NCI-H146 (cell line): ENCODE measurements at places on chromosomes 3 and 15.
A peak's percentile ranks its signal among the peaks of the same experiment; 100 is the strongest.

DNA sequence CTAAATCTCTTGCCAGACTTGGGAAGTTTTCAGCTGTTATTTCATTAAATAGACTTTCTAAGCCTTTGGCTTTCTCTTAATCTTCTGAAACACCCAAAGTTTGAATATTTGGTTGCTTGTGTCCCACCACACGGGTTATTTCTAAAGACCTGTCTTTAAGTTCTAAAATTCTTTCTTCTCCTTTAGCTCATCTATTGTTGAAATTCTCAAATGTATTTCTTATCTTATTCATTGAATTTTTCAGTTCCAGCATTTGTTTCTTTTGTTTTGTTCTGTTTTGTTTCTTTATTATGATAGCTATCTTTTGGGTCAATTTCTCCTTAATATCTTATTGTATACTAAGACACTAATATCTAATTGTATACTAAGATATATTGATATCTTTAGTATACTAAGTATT is 97.0 kb downstream of the ARRDC4 start:
- no peak for DNase-seq

DNA sequence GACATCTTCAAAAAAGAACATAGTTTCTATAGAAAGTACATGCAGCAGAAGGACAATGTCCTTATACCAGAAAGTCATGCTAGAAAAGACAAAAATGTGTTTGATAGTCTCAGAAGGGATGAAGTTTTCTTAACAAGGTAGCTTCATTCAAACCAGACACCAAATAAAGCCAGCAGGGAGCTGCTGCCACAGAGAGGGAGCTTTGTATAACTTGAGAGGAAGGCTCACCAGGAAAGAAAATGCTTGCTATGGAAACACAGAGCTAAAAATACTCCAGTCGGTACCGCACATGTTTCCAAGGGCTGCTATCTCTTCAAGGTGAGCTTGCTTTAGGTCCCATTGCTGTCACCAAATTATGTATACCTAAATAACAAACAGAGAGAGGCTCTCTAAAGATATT is 1074.8 kb upstream of the ALCAM start:
- peak; percentile 49 for DNase-seq

DNA sequence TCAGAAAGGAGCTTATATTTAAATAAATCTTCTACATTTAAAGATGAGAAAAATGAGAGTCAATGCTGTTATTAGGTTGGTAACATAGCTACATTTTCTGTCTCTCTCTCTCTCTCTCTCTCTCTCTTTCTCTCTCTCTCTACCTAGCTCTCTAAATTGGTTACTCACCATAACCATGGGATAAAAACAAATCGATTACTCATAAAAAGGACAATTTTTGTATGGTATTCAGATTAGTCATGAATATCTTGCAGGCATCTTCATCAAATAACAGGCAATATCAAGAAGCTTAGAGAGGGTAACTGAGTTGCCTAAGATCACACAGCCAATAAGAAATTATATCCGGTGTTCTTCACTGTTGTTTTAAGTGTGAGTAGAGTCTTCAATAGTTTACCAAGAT is 81.8 kb upstream of the ALCAM start:
- no peak for DNase-seq

DNA sequence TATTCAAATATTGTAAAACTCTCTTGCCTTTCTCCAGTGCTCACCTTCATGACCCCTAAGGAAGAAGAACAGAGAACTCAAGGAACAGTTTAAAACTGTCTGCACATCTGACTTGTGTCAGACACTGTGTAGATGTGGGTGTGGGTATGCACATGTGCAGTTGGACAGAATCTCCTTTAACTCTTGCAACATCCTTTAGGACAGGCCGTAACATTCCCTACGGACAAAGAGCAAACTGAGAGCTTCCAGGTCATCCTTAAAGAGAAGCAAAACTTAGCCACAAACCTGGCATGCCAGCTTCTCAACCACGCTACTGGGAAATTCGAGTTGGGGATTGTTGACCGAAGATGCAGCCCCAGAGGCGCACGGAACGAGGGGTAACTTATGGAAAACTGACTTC is 4.1 kb upstream of the SFMBT1 start:
- DNase-seq, result no peak

DNA sequence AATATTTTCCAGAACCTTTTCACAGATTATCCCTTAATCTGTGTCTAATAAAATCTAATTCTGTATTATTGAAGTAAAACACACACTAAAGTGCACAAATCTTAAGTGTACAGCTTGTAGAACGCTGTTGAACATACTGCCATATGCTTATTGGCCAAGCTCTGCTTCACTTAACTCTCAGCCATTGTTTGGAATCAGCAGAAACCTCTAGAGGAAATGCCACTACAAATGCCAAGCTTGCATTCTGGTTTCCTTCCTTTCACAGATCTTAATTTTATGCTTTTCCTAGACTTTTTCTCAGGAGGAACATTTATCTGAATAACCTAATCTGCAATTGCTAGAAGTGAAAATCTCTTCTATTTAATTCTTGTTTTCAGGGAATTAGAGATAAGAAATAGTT is 10.1 kb downstream of the MNS1 start:
- no peak for DNase-seq

GRCh38 chr3:129182390-129183185 is 1.1 kb downstream of the CNBP start:
- DNase-seq, result peak; percentile 70

- no peak for DNase-seq
Observed at GRCh38 chr3:61882253-61882652, 320.9 kb downstream of the PTPRG start.

GRCh38 chr3:179750720-179751328 is 98.0 kb downstream of the USP13 start:
- peak; percentile 27 for DNase-seq

- no peak for DNase-seq
Observed at GRCh38 chr3:121496786-121497185, 49.0 kb downstream of the POLQ start.

DNA sequence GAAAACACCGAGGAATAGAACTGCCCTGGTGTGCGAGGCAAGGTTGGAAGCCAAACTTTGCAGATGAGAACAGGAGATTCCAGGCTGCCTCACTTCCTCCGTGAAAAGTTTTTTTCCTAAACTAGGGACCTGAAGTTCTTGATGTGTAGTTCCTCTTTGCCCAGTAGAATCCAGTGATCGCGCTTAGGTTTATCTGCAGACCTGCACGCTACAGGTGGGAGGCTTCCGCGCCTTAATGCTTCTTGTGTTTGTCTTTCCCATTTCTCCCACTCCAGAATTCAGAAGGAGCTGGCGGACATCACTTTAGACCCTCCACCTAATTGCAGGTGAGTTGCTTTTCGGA is 5.4 kb downstream of the UBE2E1 start:
- DNase-seq, result peak; percentile 12

- DNase-seq, result no peak
Observed at GRCh38 chr3:143910756-143911155, 60.9 kb upstream of the DIPK2A start.

DNA sequence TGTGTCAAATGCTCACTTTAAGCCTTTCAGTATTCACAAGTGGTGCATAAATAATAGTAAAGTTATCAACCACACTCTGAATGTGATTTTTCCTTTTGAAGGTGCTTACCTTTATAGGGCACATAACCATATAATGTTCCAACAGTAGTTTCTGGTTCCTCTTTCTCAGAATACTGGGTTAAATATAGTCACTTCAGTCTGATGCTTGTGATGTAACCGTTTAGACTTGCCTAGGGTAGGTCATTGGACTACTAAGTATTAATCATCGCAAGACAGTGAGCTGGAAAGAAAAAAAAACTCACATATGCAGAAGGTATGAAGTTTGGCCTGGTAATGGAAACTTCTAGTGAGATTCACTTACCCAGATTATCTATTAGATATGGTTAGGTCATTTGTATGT is 1.9 kb downstream of the KBTBD8 start:
- no peak for DNase-seq
